ENCODE measurements at places on chromosomes 1 and 21.

GRCh38 chr1:98048244-98048643 is 127.4 kb upstream of the DPYD start:
- peak; percentile 89 for DNase-seq

DNA sequence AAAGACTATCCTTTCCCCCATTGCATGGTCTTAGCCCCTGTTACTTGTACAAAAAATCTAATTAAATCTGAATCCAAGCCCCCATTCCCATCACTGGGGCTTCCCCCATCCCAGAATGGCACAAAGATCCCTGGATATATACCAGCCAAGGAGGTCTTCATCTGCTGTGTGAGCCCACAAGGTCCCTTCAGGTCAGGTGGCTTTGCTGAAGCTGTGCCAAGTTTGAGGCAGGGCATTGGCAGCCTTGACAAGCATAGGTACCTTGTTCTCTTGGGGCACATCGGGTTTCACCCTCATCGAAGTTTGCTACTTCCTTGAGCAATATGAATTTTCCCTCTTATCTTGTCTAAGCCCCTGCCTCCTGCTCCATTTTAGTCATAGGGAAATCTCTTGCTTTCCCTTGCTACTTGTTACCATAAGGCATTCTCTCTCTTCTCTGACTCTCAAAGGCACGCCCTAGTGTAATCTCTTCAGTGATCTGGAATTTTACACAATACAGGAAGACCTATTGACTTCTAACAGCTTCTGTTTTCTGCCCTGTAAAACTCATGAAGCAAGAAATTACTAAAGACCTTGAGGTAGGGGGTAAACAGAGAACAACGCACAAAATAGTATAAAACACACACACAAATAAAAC is 71.4 kb upstream of the COG2 start:
- DNase-seq, result no peak

GRCh38 chr1:169090308-169090899 is 16.1 kb upstream of the ATP1B1 start:
- DNase-seq, result no peak

DNA sequence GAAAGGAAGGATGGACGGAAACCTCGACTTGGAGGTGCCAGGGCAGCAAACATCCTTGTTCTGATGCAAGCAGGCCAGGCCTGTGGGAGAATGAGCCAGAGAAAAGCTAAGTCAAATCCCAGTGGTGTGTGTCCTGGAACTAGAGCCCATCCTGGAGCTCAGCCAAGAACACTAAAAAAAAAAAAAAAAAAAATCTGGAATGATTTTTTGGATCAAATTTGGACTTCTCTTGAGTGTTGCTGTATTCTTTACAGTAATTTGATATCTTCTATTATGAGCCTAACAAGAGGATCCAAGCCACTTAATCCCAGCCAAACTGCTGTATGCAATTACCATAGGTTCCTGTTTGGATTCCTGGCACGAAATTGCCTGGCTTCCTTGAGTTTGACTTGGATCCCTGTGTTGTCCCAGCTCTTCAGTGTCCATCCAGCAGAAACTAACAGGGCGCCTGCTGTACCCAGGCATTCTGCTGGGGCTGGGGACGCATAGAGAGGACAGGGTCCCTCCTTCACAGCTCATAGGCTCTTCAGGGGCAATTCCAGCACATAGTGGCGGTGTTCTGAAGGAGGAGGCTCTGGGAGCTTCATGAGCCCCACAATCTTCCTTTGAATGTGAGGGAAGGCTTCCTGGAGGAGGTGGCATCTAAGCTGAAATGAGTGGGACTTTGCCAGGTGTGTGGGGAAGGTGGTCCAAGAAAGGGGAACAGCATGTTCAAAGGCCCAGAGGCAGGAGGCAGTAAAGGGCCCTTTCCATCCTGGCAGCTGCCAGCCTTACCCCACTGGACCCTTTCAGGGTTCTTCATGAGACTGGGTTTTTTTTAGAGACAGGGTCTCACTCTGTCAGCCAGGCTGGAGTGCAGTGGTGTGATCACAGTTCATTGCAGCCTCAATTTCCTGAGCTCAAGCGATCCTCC is 24.7 kb downstream of the EPHX1 start:
- DNase-seq, result no peak

DNA sequence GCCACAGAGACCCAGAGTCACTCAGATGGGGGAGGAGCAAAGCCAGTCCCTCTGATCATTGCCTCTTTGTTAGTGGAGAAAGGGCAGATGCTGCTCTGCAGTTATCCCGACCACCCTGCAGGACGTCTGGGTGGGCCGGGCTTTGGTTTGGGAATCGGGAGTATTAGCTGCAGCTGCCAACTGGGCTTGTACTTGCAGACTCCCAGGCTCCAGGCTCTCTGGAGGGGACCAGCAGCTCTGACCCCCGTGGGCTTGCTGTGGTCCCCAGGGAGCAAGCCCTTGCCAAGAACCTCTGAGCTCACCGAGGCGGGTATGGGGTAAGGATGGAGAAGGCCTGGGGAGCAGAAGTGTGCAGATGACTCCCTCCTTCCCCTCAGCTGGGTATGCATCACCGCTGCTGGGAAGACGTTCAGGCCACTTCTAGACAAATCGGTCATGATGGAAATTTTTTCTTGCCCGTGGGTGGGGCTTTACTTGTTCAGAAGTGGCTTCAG is 21.6 kb downstream of the MAPKAPK2 start:
- peak; percentile 84 for DNase-seq

- DNase-seq, result no peak
Observed at GRCh38 chr1:208606959-208607358, 362.8 kb upstream of the PLXNA2 start.

DNA sequence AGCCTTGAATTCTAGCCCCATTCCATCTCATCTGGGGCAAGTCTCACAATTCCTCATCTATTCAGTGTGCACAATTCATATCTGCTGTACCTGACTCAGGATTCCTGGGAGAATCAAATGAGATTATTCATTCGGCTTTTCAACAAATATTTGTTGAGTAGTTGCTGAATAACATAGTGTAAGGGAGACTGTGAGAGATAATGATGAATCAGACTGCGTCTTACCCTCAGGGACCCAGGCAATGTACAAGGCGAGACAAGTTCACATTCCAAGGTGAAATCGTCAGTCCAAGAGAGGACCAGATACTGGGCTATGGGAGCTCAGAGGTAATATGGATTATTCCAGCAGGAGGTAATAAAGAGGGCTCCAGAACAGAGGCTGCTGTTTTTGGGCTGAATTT is 67.8 kb upstream of the SMYD2 start:
- no peak for DNase-seq

GRCh38 chr1:81224222-81224621 is 576.5 kb upstream of the ADGRL2 start:
- no peak for DNase-seq

DNA sequence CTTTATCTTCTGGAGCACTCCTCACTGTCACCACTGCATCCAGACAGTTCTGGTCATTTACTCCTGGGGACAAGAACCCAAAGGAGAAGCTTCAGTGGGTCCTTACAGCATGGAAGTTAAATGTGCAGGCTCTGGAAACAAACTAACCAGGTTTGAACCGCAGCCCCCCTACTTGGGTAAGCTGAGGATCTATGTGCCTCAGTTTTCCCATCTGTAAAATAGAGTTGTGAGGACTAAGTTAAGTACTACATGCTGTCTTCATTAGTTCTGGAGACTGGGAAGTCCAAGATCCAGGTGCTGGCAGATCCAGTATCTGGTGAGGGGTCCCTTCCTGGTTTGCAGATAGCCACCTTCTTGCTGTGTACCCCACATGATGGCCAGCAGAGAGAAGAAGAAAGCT is 8.0 kb upstream of the ATP1A2 start:
- no peak for DNase-seq

DNA sequence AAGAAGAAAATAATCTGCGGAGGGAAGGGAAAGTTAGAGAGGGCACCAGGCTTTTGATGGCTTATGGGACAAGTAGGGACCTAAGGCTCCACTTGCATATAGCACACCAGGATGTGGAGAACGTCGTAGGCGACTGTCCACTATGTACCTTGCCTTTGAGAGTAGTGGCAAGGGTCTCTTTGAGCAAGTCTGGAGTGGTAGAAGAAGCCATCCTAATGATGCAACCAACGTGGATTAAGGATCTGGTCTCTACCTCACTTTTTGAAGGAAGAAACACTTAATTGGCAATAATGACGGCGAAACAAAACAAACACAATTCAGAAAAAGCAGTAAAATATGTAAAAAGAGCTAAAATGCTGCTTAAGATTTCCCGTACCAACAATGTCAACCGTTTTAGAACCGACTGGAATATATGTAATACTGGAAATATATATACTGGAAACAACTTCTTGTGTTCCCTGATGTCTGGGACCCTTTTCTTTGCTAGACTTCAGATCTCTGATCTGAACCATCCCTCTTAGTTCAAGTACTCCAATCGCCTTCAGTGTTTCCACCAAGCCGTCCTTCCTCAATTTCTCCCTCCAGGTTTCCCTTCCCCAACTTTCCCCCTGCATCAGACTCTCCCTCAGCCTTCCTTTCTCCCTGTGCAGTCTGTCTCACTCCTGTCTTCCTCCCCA is 821 bp upstream of the KHDRBS1 start:
- no peak for DNase-seq

GRCh38 chr1:97451944-97452343 is 468.9 kb downstream of the DPYD start:
- no peak for DNase-seq

DNA sequence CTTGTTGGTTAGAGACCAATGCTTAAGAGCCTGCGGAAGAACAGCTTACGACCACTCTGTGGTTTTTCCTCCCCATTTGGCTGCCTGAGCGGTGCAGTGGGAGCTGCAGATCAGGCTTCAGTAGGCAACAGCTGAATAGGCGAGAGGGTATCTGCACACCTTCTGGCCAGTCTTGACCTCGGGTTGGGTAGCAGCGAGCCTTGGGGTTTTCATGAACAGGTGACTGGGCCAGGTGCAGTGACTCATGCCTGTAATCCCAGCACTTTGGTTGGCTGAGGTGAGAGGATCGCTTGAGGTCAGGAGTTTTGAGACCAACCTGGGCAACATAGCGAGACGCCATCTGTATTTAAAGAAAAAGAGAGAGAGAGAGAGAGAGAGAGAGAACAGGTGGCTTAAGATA is 41.0 kb downstream of the NENF start:
- no peak for DNase-seq

DNA sequence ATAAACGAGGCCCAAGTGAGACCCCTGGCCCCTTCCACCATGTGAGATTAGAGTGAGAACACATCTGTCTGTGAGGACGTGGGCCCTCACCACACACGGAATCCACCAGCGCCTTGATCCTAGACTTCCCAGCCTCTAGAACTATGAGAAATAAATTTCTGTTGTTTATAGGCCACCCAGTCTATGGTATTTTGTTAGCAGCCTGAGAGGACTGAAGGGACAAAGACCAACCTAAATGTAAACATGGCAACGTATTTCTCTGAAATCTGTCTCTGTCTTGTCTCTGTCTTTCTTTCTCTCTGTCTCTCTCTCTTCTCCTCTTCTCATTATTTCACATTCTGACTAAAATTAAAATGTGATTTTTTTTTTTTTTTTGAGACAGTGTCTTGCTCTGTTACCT is 15.6 kb upstream of the IFI44L start:
- DNase-seq, result no peak

All from activated naive CD4-positive, alpha-beta T cell treated with anti-CD3 and anti-CD28 coated beads for 36 hours (primary cell).